ENCODE measurements at places on chromosomes 16 and 17.

DNA sequence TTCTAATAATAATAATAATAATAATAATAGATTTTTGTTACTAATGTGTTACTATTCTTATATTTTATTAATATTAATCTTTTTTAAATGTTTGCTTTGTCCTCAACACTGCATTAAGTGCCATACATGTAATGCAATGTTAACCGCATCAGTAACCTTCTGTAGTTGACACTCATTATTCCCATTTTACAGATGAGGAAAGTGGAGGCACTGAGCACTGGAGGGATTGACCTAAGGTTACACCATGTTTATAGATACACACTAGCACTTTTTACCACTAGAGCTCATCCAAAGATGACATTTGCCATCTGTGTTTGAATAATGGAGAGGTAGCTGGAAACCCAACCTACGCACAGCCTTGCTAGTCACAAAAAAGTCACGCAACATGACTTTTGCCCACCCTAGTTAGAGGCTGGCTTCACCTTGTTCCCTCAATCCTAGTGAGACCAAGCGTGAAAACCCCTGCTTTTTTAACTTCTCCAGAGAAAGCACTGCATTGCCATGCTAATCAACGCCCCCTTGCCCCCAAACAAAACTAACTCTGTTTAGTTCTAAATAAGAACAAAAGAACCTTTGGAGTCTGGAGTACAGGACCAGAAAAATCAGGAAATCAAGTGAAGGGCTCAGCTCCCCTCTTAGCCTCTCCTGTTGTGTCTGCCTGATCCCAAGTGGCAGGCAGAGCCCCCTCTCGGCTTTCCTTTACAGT, 2.3 kb downstream of the ARSG start:
- DNase-seq, result no peak

- no peak for DNase-seq
Observed at GRCh38 chr16:85986931-85987749, 88.2 kb downstream of the IRF8 start.

GRCh38 chr17:21772321-21772720, 80.0 kb downstream of the KCNJ18 start:
- DNase-seq, result no peak

- no peak for DNase-seq
Observed at GRCh38 chr16:2896480-2897010, 13.5 kb downstream of the FLYWCH2 start.

- no peak for DNase-seq
Observed at GRCh38 chr17:39527220-39527813, 66.0 kb downstream of the CDK12 start.

DNA sequence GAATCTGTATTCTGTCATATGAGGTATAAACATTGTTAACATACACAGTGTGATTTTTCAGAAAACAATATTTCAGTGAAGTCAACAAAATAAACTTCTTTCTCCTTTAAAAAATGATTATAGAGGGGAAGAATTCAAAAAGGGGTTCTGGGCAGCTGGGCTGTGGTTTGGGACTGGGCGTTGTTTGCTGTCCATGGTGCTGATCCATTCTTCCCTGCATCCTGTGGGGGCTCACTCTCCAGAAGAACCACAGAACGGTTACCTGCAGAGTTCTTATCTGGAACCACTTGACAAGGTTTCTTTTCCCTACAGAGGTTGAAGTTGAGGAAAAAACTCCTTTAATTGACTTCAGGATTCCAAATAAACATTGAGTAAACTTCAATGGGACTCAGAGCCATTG, 1091.0 kb downstream of the CDH8 start:
- no peak for DNase-seq

- DNase-seq, result no peak
Observed at GRCh38 chr17:76089680-76090516, 10.9 kb downstream of the ZACN start.

- DNase-seq, result no peak
Observed at GRCh38 chr16:83762141-83762991, 45.4 kb upstream of the HSBP1 start.

- DNase-seq, result no peak
Observed at GRCh38 chr16:67449336-67449735, 18.4 kb downstream of the HSD11B2 start.

DNA sequence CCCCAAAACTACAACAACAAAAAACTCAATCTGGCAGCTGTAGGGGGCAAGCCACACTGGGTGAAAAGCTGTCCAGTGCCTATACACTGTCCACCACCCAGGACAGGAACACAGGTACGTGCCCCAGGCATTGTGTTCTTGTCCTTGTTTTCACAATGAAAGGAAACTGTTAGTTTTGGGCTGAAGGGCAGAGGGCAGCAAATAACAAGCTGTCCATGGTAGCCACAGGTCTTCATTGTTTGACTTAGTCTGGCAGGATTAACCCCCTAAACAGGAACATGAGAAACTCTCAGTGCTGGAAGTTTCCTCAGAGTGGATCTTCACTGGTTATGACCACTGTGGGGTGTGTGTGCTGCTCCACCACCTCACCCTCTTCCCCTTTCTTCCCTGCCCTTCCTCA, 224.6 kb upstream of the N4BP1 start:
- DNase-seq, result no peak

- no peak for DNase-seq
Observed at GRCh38 chr17:14461227-14461548, 160.3 kb downstream of the HS3ST3B1 start.

DNA sequence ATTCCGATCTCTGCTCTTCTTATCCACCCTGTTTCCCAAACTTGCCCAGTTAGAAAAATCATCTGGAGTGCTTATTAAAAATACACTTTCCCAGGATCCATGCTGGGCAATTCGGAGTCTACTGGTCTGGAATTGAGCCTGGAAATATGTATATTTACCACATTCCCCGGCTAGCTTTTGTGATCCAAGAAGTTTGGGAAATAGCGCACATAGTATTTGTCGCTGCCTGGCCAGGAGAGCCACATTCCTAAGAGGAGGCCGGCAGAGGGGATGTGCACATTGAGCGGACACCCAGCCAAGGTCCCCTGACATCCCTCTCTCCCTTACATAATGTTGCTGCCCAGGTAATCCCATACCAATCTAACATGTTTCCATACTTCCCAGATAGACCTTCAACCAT, 62.1 kb upstream of the TMEM97 start:
- DNase-seq, result no peak
